ENCODE measurements at places on chromosomes 7 and 10.

DNA sequence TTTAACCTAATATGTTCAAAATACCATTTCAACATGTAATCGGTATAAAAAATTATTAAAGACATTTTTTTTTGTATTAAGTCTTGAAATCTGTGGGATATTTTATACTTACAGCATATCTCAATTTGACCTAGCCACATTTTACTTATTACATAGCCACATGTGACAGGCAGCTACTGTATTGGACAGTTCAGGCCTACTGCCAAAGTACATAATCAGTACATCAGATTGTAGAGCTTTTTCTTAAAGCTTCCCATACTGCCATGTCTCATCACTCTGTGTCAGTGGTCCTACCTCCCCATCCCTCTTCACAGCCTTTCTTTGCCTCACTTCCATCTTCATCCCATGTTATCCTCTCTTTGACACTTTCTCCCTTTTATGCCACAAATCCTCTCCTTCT lies 43.0 kb downstream of the LOXL4 start:
- no peak for DNase-seq

DNA sequence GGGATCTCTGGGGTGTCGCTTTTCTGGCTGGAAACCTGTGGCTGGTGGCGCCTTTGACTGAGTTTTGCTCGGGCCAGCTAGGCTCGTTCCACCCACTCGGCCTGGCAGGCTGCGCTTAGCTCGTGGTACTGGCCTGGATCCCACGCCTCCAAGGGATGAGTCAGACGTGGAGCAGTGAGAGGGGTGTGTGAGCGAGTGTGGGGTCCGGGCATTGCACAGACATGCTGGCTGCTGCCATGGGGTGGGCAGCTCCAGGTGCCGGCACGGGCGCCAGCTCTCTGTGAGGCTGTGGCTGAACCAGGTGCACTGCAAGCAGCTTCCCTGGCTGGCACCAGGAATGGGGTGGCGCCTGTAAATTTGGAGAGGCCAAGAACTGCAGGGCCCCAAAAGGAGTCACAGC lies 63.1 kb upstream of the CACNA2D1 start:
- no peak for DNase-seq

GRCh38 chr10:133242611-133243356 lies 5.1 kb downstream of the VENTX start:
- DNase-seq, result no peak

DNA sequence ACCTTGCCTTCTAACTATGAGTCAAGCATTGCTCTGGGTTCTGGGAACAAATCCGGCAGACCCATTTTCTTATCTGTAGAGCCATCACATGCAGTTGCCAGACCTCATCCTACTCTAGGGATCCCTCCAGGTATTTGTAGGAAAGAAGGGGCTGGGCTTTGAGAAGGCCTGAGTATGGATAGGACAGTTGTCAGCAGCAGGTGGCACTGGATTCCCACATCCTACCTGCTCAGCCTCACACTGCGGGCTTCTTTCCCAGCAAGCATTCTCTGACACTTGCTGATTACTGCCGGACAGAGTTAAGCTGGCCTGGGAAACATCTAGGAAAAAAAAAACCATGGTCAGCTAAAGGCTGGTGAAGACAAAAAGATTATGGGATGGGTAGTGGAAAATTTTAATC lies 224.1 kb downstream of the CCSER2 start:
- no peak for DNase-seq

- no peak for DNase-seq
These were observed 249.6 kb downstream of the EXOC4 start for GRCh38 chr7:133502498-133502897.

GRCh38 chr7:138228119-138228518 lies 151.9 kb downstream of the AKR1D1 start:
- DNase-seq, result no peak

DNA sequence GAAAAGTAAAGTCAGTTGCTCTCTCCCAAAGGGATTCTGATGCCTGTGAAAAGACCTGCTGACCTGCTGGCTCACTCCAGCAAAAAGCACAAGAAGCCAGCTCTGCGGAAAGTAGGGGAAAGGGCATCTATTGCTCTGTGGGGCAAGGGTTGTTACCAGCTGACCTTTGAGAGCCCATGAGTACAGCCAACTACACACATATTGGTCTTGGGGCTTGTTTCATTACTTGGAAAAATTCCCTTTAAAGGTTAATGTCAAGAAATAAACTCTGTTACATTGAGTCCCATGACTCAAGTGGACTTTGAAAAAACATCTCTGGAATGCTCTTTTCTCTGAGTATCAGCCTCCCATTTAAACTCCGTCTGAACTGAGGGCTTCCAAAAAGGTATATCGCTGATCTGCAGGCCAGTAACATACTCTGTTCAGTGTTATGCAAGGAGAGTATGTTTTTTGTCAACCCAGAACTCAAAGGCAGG lies 53.2 kb downstream of the PANK1 start:
- no peak for DNase-seq

DNA sequence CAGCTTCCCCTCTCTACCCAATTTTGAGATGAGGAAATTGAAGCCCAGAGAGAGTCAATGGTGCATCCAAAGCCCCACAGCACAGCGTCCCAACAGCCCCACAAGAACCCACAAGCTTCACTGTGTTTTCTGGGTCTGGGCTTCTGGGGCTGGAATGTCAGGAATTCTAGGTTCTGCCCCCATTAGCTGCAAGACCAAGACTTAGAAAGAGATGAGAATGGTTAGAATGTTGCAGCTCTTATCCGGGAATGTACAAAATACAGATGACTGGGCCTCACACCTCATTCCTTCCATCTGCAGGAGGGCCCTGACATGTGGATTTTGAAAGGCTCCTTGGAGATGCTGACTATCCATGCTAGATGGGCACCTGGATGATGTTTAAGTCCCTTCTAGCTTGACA lies 6.0 kb upstream of the SGPL1 start:
- no peak for DNase-seq

DNA sequence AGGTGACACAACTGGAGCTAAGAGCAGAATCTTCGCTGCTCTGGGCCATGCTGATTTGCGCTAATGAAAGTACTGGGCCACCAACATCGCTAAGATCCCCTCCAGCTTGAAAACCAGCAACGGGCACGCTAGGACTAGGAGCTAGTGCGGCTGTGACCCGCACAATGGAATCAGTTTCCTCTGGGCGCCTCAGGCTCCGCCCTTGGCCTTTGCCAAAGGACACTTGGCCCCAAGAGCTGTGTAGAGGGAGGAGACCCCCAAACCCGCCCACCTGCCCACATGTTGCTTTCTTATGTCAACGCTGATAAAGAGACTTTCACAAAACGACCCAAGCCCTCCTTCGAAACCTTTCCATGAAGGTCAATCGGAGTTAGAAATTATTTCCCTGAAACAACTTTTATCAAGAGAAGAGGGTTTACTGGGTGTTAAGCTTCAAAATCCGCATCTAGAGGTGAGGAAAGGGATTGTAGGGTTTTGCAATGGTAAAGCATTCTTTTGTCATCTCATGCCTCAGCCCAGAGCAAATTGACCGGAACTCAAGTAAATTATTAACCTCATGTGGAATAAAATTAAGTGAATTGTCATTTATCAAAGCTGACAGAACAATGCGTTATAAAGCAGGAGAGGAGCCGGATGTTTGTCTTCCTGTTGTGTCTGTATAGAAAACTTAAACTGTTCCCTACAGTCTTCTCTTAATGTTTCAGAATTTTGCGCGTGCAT lies 9.4 kb downstream of the ABCB5 start:
- DNase-seq, result no peak

- DNase-seq, result no peak
These were observed 138.2 kb downstream of the C10orf105 start for GRCh38 chr10:71581376-71581775.

DNA sequence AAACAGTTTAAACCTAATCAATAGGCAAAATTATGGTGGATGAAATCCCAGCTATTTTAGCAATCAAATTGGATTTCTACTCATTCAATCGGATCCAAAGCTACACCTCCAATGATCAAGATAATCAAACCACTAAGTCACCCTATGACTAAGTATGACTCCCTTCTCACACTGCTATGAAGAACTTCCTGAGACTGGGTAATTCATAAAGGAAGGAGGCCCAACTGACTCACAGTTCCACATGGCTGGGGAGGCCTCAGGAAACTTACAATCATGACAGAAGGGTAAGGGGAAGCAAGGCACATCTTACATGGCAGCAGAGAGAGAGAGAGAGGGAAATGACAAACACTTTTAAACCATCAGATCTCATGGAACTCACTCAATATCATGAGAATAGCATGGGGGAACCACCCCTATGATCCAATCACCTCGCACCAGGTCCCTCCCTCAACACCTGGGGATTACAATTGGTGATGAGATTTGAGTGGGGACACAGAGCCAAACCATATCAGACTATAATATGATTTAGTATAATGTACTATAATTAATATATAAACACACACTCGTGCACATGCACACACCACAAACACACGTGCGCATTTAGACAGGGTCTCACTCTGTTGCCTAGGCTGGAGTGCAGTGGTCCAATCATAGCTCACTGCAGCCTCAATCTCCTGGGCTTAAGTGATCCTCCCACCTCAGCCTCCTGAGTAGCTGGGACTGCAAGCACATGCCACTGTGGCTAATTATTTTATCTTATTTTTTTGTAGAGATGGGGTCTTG lies 213.6 kb upstream of the FOXK1 start:
- DNase-seq, result no peak

DNA sequence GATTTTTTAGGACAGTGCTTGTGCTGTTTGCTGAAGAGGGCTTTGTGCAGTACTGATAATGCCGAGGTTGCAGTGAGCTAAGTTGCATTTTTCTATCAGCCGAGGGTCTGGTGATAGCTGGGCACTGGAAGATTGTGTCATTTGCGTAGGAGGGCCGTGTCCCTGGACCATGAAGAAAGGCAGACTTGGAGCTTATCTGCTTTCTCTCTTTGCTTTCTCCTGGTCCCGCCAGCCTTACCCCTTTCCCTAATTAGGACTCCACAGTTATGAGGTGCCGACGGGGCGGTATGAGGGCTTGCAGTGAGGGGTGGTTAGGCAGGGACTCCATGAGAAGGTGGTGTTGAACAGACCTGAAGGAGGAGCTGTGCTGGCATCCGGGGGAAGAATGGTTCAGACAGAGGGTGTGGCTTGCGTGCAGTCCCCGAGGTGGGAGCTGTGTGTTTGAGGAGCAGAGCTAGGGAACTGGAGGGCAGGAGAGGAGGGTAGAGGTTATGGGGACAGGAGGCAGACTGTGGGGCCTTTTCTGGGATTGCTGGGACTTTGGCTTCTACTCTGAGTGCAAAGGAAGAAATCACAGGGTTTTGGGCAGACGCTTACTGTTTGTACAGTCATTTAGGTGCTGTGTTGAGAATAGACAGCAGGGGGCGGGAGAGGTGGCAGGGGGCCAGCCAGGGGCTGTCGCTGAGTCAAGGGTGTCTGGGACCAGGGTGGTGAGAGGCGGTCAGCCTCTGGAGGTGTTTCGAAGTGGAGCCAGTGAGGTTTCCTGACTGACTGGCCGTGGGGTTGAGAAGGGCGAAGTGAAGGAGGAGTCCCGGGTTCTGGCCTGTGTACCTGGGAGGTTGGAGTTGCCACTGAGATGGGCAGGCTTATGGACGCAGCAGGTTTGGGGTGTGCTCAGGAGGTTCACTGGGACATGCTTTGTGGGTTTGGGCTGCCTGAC lies 43.4 kb downstream of the PRF1 start:
- DNase-seq, result peak; percentile 92

GRCh38 chr10:119737039-119737663 lies 11.3 kb downstream of the INPP5F start:
- DNase-seq, result no peak

GRCh38 chr7:93060025-93060424 lies 57.8 kb downstream of the SAMD9 start:
- no peak for DNase-seq

DNA sequence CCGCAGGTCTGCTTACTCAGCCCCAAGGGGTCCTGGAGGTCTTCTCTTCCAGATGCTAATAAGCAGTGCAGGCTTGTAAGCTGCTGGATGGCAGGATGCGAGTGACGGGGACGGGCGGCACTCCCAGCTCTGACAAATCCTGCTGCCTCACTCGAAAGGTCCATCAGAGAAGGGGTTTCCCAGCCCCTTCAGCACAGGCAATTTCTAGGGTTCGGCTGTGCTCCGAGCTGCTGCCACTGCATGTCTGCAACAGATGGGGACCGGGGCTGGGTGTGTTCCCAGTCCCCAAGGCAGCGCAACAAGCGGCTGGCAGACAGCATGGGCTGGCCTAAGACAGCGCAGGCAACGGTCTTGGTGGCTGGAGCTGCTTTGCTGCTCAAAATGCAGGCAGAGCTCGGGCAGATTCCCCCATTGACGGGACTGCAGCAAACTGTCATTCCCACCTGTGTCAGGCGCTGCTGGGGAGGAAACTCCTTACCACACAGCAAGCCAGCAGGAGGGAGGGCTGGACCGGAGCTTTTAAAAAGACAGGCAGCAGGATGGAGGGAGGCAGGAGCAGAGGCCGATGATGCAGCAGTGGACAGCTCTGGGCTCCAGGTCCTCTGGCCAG lies 62.4 kb downstream of the PRKAG2 start:
- no peak for DNase-seq

- DNase-seq, result no peak
These were observed 55.6 kb downstream of the GOLGA7B start for GRCh38 chr10:97905276-97905675.

GRCh38 chr10:93152136-93152535 lies 78.4 kb downstream of the CYP26A1 start:
- DNase-seq, result no peak

- DNase-seq, result no peak
These were observed 335.2 kb upstream of the ZNF32 start for GRCh38 chr10:43983856-43984271.

- DNase-seq, result no peak
These were observed 84.2 kb downstream of the AUTS2 start for GRCh38 chr7:69682518-69682917.

Measured in natural killer cell treated with Interleukin-12 subunit alpha and Interleukin-12 subunit beta and Interleukin-15 and Interleukin-18, amount 100 ng/mL, for 72 hours (primary cell).